ENCODE measurements at places on chromosomes 6 and 20. TPM values are rescaled to one million over a fixed set of nuclear protein-coding genes. Genes with fewer than 3 reads are reported as not detected.

Gene CRISP2
- total RNA-seq, result not detected

Gene YIPF3
- total RNA-seq, result 136 TPM

Gene CARMIL1
- 20.6 TPM for total RNA-seq

Gene ZNF334
- total RNA-seq, result 2.8 TPM

Gene TCP11
- 0.39 TPM for total RNA-seq

Gene RFX6
- total RNA-seq, result not detected

Gene C6orf58
- total RNA-seq, result 0.15 TPM

Gene ULBP2
- 1.8 TPM for total RNA-seq

Gene CST1
- not detected for total RNA-seq
